ENCODE measurements at places on chromosomes 1 and 21. TPM values are rescaled to one million over a fixed set of nuclear protein-coding genes. Genes with fewer than 3 reads are reported as not detected.
A peak's percentile ranks its signal among the peaks of the same experiment; 100 is the strongest.

DNA sequence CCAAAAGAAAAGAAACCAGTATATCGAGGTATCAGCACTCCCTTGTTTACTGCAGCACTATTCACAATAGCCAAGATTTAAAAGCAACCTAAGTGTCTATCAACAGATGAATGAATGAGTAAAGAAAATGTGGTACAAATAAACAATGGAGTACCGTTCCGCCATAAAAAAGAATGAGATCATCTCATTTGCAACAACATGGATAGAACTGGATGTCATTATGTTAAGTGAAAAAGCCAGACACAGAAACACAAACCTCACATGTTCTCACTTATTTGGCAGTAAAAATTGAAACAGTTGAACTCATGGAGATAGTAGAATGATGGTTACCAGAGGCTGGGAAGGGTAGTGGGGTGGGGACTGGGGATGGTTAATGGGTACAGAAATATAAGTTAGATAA lies 4.3 kb upstream of the GNG5 start:
- H3K36me3 ChIP-seq: no peaks in the 10 kb centered on the region
- H3K27me3 ChIP-seq: no peaks in the 10 kb centered on the region
- DNase-seq: no peak

DNA sequence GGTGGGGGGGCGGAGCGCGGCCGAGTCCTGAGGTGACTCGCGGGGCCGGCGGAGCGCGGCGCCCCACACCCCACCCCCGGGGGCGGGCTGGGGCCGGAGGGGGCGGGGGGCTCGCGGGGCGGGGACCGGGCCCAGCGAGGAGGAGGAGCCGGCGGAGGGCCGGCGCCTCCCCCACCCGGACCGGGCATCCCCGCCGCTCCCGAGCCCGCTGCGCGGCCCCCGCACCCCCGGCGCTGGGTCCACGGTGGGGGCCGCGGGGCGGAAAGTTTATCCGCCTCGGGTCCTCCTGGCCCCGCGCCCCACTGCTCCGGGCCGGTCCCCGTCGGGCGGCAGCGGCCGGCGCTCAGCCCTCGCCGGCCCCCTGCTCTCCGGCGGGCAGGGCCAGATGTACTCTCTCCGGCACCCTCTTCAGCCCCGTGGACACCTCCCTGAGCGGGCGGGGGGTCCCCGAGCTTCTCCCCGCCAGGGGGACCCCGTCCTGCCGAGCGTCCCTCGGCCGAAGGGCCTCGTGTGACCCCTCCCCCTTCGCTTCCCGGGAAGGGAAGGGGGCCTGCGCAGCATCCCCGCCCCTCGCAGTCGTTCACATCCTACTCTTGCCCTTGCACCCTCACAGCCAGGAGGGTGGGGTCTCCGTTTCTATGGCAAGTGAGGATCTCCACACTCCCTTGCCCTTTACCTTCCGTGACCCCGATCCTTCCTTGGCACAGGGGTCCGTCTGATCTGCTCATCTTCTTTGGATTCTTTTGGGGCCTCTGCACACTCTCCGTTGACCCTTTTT lies 663 bp downstream of the CAMTA1 start:
- peaks cover 12% of the 10 kb centered on the region for H3K4me1 ChIP-seq
- peak; percentile 25 for DNase-seq
- no peaks in the 10 kb centered on the region for H3K27me3 ChIP-seq

DNA sequence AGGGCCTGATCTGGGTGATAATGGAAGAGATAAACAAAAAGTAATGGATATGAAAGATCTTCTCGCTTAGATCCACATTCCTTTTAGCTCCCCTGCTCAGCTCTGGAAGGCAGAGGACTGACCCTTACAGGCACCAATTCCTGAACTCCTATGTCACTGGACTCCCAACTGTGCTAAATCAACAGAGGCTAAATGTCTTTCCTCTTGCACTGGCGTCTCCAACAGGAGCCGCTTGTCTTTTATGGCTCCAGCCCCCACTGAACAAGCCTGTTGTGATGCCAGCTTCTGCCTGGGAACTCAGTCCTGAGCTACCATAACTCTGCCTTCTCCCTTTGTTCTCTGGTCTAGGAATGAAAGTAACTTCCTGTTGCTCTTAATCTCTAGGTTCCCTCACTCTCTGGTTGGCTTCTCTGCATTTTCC lies 142.1 kb upstream of the COL11A1 start:
- no peaks in the 10 kb centered on the region for H3K36me3 ChIP-seq
- no peak overlapping the region for H3K27ac ChIP-seq
- H3K4me3 ChIP-seq: no peak overlapping the region
- DNase-seq: no peak
- H3K4me1 ChIP-seq: no peaks in the 10 kb centered on the region

Gene SYNC
- total RNA-seq: 9.4 TPM

Gene USP48
- 198 TPM for total RNA-seq

Data from Peyer's patch (tissue), 4 donors.